ENCODE measurements at places on chromosomes 7 and 10. TPM values are rescaled to one million over a fixed set of nuclear protein-coding genes. Genes with fewer than 3 reads are reported as not detected.
A peak's percentile ranks its signal among the peaks of the same experiment; 100 is the strongest.

DNA sequence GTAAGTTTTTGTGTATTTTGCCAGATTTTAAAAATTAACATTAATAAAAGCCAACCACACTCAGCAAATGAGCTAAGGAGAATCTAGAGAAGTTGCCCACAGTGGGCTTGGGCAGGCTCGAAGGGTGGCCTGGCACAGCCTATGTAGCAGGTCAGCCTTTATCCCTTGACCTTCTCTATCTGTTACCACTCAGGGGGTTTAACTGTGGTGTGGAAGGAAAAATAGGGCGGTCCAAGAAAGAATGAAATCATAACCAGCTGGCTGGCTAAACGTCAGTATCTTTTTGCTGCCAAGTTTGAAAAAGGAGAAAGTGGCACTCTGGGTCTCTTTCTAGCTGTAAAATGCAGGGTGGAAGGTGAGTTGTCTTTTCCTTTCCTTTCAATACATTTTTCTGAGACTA lies 130.3 kb upstream of the ASAH2 start:
- DNase-seq, result no peak
- no peaks in the 10 kb centered on the region for H3K36me3 ChIP-seq
- H3K4me3 ChIP-seq, result no peak overlapping the region
- peaks cover 4% of the 10 kb centered on the region for H3K4me1 ChIP-seq
- H3K27ac ChIP-seq, result no peak overlapping the region
- no peaks in the 10 kb centered on the region for H3K27me3 ChIP-seq

DNA sequence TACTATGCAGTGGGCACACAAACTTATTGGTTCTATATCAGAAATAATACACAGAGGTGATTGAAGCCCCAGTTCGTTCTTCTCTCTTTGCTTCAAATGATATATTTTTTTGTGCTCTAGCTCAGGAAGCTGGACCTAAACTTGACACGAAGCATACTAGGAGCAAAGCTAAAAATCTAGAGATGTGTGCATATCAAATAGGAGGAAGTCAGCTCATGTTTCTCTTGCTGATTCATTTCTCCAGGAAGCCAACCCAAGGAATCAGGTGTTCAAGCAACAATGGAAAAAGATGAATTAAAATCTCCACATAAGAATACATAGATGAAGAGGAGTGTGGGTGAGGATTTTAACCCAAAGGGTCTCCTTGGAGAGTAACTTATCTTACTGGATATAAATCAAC lies 432.5 kb downstream of the KCNMA1 start:
- H3K4me3 ChIP-seq, result no peak overlapping the region
- H3K36me3 ChIP-seq, result peaks cover 7% of the 10 kb centered on the region
- no peaks in the 10 kb centered on the region for H3K27me3 ChIP-seq
- no peak overlapping the region for H3K27ac ChIP-seq

GRCh38 chr7:81008901-81009300 lies 90.0 kb upstream of the SEMA3C start:
- H3K36me3 ChIP-seq, result peaks cover 14% of the 10 kb centered on the region
- H3K4me3 ChIP-seq, result no peak overlapping the region

- H3K4me3 ChIP-seq, result no peak overlapping the region
- no peak for DNase-seq
- H3K4me1 ChIP-seq, result no peaks in the 10 kb centered on the region
- H3K36me3 ChIP-seq, result no peaks in the 10 kb centered on the region
These were observed 52.8 kb upstream of the CHST3 start for GRCh38 chr10:71911296-71911953.

- H3K4me1 ChIP-seq, result no peaks in the 10 kb centered on the region
- no peak overlapping the region for H3K4me3 ChIP-seq
- no peaks in the 10 kb centered on the region for H3K36me3 ChIP-seq
- peaks cover 30% of the 10 kb centered on the region for H3K27me3 ChIP-seq
These were observed 28.2 kb downstream of the ADARB2 start for GRCh38 chr10:1709161-1709560.

DNA sequence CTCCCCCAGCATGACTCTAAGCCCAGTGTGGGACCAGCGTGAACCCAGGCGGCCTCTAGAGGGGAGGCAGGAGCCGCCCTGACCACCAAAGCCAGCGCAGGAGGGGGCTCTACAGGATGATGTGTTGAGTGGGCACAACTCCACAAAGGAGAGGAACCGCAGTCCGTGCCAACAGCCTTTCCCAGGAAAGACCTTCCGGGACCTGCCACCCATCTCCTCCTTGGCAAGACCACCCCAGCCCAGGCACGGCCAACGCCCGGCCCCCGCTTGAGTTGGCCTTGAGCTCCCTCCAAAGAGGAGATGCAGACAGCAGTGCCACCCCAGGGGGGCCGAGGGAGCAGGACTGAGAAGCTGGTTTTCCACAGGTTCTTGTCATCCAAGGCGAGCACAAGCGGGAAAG lies 38.9 kb downstream of the PTPRN2 start:
- no peaks in the 10 kb centered on the region for H3K36me3 ChIP-seq
- no peak overlapping the region for H3K27ac ChIP-seq
- H3K4me1 ChIP-seq, result no peaks in the 10 kb centered on the region
- no peak overlapping the region for H3K4me3 ChIP-seq

GRCh38 chr7:95011995-95012394 lies 104.6 kb downstream of the PPP1R9A start:
- peaks cover 8% of the 10 kb centered on the region for H3K36me3 ChIP-seq
- H3K4me3 ChIP-seq, result no peak overlapping the region
- H3K4me1 ChIP-seq, result peaks cover 15% of the 10 kb centered on the region
- no peak for DNase-seq
- no peaks in the 10 kb centered on the region for H3K27me3 ChIP-seq

DNA sequence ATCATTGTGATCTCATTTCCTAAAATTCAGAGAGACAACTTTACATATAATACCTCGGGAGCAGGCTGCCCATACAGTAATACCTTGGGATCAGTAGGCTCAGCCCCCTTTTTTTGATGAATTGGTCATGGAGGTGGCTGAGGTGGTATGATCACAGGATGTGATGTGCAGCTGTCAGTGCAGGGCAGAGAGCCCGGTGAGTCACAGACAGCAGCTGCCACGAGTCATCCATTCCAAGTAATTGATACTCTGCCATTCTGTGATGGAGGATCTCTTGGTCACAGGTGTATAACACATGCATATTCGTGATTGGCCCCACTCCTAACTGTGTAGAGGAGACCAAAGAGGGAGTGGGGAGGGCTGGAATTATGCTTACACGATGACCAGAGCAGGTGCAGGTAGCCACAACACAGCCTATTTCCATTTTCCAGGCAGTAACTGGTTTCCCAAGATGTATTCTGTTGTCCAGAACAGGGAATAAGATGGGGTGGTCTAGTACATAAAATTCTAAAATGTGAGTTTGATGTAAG lies 14.1 kb downstream of the NRCAM start:
- H3K27ac ChIP-seq, result no peak overlapping the region
- no peaks in the 10 kb centered on the region for H3K4me1 ChIP-seq
- no peak overlapping the region for H3K4me3 ChIP-seq
- H3K27me3 ChIP-seq, result peaks cover 16% of the 10 kb centered on the region

DNA sequence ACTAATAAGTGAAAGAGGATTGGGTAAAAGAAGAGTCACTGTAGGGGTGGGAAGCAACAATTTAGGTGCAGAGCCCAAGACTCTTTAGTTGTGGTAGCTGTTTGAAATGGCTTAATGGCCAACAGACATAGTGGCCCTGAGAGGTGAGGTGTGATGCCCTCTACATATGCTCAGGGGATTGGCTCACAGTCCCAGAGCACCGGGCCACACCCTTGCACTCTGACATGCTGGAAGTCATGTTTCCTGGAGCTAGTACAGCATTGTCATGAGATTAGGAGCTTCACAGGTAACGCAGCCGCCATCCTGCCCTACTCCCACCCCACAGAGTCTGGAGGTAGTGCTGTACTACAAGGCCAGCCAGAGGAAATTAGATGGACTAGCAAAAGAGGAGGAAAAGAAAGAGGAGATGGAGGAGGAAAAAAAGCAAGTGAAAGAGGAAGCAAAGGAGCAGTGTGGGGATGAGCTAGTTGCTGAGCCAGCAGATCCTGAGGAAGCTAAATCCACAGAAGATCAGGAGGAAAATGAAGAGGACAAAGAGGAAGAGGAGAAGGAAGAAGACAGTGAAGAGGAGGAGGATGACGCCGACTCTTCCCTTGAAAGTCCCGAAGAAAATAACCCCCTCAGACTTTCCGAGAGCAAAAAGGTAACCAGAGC lies 14.8 kb upstream of the FLNC start:
- H3K36me3 ChIP-seq, result no peaks in the 10 kb centered on the region
- no peak overlapping the region for H3K27ac ChIP-seq
- H3K4me3 ChIP-seq, result no peak overlapping the region
- peaks cover 10% of the 10 kb centered on the region for H3K27me3 ChIP-seq
- H3K4me1 ChIP-seq, result peaks cover 7% of the 10 kb centered on the region
- no peak for DNase-seq

- peak within 1 kb of the TSS; percentile 34 for H3K27ac ChIP-seq
- DNase-seq, result no peak
- peaks cover 76% of the 10 kb centered on the region for H3K27me3 ChIP-seq
These were observed at the start of gene COL13A1 for GRCh38 chr10:69801434-69802315. COL13A1 (plus strand) TSS chr10:69801906; CDS start chr10:69802424, 518 bp downstream.

DNA sequence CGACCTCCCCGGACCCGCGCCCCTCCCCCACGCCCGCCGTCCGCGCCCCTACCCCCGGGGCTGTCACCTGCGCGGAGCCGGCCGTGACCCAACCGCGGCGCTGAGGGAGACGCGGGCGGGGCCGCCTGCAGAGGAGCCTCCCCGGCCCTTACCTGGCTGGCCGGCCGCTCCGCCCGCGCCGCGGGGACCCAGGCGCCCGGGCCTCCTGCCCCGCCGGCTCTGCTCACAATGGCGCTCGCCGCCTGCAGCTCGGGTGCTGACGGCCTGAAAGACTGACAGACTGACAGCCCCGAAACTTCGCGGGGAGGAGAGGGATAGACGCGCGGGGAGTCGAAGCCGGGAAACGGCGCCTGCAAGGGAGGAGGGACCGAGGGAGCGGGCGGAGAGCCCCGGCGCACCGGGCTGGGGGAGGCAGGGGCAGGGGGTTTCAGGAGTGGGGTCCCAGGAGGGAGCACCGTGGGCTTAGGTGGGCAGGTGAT lies 393 bp downstream of the ZNF467 start:
- H3K27ac ChIP-seq, result peak overlapping the region; percentile 66
- H3K4me1 ChIP-seq, result peaks cover 23% of the 10 kb centered on the region
- H3K27me3 ChIP-seq, result peaks cover 15% of the 10 kb centered on the region
- H3K4me3 ChIP-seq, result peak overlapping the region; percentile 75

GRCh38 chr10:17814973-17815372 lies 5.8 kb downstream of the MRC1 start:
- H3K4me3 ChIP-seq, result no peak overlapping the region
- no peak for DNase-seq
- no peaks in the 10 kb centered on the region for H3K36me3 ChIP-seq
- no peaks in the 10 kb centered on the region for H3K27me3 ChIP-seq
- H3K27ac ChIP-seq, result no peak overlapping the region

DNA sequence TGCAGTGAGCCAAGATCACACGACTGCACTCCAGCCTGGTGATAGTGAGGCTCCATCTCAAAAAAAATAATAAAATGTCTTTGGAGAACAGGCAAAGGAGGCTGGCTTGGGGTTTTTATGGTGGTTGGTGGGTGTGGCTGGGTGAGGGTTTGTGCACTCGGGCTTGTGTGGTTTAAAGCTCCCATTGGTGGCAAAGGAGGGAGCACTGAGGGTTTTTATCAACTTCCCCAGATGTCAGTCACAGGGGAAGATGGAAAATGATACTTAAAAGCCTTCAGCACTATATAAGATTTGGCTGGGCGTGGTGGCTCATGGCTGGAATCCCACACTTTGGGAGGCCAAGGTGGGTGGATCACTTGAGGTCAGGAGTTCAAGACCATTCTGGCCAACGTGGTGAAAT lies 16.3 kb upstream of the RNF216 start:
- H3K36me3 ChIP-seq, result no peaks in the 10 kb centered on the region
- H3K27me3 ChIP-seq, result no peaks in the 10 kb centered on the region
- H3K27ac ChIP-seq, result no peak overlapping the region
- no peak overlapping the region for H3K4me3 ChIP-seq
- no peak for DNase-seq

GRCh38 chr7:105346138-105346537 lies 42.6 kb downstream of the SRPK2 start:
- DNase-seq, result no peak
- no peak overlapping the region for H3K27ac ChIP-seq
- no peak overlapping the region for H3K4me3 ChIP-seq
- peaks cover 18% of the 10 kb centered on the region for H3K4me1 ChIP-seq
- no peaks in the 10 kb centered on the region for H3K36me3 ChIP-seq
- no peaks in the 10 kb centered on the region for H3K27me3 ChIP-seq

PRKG1 gene
- total RNA-seq, result 37.0 TPM

DNA sequence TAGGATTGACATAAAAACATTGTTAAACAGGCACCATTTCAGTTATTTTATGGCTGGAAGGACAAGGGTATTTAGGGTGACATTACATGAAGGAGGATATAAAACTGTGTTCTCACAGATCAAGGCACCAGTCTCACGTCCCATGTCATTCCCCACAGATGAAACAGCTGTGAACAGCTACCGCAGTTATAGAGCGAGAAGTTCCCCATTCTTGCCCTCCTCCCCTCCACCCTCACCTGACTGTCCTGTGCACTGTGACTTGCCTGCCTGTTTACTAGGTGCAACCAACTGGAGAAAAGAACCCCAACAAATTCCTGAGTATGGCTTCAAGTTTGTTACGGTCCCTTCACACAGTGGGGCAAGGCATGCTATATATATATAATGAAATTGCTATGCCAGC lies 141.6 kb downstream of the SND1 start:
- H3K4me3 ChIP-seq, result no peak overlapping the region
- H3K4me1 ChIP-seq, result peaks cover 6% of the 10 kb centered on the region
- no peak overlapping the region for H3K27ac ChIP-seq
- no peaks in the 10 kb centered on the region for H3K36me3 ChIP-seq

SLC39A12 gene
- total RNA-seq, result not detected

ERVW-1 gene
- total RNA-seq, result 0.24 TPM

DNA sequence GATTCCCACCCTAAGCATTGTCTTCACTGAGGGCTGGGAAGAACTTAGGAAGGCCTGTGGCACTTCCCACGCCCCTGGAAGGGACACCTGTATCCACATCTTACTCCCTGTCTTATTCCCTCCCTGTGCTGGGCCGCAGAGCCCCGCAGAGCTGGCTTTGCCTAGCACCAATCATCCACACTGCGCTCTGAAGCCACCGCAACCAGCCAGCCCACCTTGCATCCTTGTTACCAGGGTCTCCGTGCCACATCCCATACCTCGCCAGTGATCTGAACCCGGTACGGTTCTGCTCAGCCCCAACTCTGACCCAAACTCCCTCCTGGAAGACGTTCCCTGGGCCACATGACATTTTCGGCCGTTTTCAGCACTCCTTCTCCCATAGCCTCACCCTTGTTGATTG lies 101.4 kb upstream of the PITRM1 start:
- H3K27me3 ChIP-seq, result peaks cover 9% of the 10 kb centered on the region
- no peak for DNase-seq
- H3K36me3 ChIP-seq, result peaks cover 2% of the 10 kb centered on the region
- no peak overlapping the region for H3K27ac ChIP-seq

PVRIG gene
- total RNA-seq, result not detected

RBP3 gene
- total RNA-seq, result not detected
